Stimulated activated CD4-positive, alpha-beta T cell treated with anti-CD3 and anti-CD28 coated beads, Interleukin-2, amount 100 ng/mL, for 24 hours (primary cell): ENCODE measurements at places on chromosomes 7 and 10.

DNA sequence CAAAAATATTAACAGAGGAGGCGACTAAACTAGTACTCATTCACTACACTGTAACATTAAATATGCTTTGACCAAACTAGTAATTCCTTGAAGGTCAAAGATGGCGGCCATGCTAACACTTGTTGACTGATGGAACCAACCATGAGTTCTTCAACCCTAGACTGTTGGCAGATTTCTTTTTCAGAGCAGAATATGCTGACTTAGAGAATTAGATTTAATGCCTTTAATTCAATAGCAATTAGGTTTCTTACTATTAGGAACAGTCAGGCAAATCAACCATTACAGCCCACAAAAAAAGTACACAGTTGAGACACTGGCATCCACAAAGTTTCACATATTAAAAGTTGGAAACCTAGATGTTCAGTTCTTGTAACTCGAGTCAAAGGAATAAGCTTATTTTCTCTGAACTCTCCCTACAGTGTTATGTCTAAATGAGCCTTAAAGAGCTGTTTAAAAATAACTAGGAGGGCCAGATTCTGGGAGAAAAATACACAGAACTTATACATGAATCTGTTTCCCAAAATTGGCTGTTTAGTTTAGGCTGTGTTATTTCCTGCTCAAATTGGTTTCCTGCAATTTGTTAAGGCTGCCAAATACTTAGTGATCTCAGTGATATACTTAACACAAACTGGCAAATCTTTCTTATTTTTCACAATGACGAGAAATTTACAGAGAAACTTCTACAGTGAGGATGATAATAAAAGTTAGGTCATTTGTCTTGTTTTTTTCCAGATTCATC lies 17.6 kb downstream of the CHCHD3 start:
- no peak for DNase-seq

DNA sequence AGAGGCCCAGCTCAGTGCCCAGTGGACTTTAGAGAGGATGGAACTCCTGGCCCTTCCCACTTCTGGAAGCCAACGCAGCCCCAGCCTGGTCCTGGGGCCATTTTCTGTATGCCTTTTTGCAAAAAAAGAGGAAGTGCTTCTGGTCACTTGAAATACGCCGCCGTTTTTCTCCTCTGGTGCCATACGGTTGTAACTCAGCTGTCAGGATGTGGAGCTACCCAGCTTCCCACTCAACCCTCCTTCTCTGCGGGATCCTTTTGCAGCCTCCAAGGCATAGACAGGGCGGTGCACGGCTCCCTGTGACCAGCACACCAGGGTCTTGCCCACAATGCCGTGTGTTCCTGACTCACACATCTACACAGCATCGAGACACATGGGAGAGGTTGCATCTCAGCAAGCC lies 369.6 kb downstream of the TCERG1L start:
- no peak for DNase-seq

- DNase-seq, result no peak
Measured at GRCh38 chr10:118714366-118714765, 40.4 kb downstream of the CACUL1 start.

- no peak for DNase-seq
Measured at GRCh38 chr7:99674995-99675742, 4.6 kb downstream of the CYP3A5 start.

DNA sequence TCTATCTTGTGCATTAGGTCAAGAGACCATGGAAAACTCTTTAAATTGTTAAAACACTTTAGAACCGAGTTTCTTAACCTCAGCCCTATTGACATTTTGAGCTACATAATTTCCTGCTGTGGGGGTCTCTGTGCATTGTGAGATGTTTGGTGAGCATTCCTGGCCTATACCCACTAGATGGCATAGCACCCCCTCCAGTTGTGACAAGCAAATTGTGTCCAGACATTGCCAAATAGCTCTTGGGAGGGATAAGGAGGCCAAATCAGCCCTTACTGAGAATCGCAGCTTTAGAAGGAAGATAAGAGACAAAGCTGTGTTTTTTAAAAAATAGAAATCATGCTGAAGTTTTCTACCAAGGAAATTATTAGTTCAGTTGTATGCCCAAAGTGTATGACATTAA lies 1158.5 kb upstream of the C7orf33 start:
- no peak for DNase-seq

DNA sequence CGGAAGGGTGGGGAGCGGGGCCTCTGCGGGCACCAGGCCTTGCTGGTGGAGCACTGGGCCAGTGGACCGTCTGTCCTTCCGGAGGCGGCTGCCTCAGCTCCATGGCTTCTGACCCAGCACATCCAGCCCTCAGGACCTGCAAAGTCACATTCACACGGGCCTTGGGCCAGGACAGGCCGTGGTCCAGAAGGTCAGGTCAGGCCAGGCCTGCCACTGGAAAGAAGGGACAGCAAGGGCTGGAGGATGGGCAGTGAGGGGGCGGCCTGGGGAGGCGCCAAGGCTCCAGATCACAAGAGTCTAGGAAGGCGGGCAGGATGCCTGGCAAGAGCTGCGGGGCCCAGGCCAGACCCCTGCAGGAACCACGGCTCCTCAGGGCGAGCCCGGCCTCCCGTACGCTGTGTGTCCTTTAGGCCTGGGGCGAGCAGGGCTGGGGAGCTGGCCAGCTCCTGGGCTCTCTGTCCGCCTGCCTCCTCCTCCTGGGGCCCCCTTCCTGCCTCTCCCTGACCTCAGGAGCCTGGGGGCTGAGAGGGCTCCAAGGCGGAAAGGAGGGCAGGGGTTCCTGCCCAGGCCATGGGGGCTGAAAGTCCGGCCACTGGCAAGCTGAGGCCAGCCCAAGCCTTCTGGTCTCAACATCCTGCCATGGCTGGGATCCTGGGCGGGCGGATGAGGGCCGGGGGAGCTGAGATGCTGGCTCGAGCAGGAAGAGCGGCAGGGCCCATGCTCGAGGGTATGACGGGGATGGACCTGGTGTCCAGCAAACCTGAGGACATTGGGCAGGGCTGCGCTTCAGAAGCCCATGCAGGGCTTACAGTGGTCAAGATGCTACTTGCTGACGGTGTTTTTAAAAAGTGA lies 225.8 kb downstream of the ELFN1 start:
- no peak for DNase-seq

DNA sequence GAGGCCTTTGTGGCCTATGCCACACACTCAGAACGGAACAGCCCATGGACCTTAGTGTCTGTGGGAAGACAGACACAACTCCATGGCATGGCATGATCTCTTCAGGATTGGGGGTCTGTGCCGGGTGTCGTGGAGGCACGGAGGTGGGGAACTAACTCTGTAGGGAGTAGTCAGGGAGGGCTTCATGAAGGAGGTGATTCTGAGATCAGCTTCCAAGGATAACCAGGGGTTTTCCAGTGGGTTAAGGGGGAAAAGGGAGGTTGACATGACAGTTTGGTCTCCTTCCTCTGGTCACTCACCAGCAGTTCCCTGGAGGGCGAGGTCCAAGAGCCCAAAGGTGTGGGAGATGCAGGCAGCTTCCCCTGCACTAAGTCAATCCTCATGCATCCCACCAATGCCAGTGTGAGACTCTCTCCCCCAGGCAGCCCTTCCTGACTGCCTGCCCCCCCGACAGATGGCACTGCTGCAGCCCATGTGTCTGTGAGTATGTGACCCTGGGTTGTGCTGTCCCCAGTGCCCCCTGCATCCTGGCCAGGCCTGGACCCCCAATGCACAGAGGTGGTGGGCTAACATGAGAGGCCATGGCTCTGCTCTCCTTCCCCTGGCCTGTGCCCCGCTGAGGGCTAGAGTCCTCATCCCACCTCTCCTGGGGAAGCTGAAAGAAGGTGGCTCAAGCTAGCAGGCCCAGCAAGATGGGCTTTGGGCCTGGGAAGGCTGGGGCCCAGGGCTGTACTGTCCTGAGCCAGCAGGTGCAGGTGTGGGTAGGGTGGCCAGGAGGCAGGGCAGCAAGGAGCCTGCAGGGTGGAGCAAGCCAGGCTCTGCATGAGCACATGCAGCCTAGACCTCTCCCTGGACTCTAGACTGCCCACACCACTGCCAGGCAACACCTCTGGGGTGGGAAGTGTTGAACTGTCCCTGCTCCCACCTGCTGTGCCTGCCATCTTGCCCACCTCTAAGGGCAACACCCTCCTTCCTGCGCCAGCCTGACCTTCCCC lies 39.7 kb downstream of the RASGEF1A start:
- DNase-seq, result no peak

- DNase-seq, result no peak
Measured at GRCh38 chr10:132652936-132653590, 115.5 kb downstream of the INPP5A start.

DNA sequence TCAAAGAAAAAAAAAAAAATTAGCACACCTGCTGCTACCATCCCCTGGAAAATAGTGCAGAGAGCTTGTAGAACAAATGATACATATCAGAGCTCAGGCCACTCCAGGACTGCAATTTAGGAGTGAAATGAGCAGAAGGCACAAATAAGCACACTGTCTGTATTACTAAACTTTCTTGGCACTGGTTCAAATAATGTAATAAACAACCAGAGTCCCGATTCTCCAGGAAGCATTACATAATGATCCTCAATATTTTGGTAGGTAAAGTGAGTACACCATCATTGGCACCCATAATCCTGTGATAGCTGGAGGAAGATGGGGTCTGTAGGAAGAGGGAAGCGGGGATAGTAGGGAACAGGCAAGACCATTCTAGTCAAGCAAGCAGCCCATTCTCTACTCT lies 74.3 kb downstream of the SVOPL start:
- DNase-seq, result no peak

DNA sequence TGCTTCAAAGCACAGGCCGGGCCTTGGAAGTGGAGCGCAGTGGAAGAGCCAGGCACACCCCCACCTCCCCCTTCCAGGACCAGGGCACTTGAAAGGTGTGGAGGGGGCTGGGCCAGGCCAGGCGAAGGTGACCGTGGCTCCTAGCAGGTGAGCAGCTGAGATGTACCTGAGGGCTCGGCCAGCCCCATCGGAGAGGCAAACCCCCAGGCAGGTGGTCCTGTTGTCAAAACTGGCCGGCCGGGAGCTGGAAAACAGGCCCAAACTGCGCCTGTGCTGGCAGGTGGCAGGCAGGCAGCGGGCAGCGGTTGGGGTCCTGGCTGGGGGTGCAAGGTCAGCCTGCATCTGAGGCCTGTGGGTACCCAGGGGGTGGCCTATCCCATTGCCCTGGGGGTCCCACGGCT lies 96.4 kb upstream of the DNAAF5 start:
- DNase-seq, result no peak

DNA sequence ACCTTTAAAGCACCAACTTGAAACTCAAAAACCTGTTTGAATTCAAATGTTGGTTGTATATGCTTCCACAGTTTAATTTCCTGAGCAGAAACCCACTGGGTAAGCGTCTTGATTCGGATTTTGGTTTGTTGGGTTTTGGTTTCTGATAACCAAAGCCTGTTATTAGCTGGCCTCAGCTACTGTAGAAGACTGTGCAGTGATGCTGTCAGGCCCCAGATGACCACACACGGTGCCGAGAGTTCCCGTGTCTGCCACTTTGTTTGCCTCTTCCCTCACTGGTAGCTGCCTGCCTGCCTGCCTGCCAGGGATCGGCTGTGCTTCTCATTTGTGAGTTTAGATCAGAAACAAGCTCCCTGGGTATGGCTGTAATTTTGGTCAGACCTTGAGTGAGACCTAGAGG lies 5.6 kb downstream of the MDH2 start:
- DNase-seq, result no peak

DNA sequence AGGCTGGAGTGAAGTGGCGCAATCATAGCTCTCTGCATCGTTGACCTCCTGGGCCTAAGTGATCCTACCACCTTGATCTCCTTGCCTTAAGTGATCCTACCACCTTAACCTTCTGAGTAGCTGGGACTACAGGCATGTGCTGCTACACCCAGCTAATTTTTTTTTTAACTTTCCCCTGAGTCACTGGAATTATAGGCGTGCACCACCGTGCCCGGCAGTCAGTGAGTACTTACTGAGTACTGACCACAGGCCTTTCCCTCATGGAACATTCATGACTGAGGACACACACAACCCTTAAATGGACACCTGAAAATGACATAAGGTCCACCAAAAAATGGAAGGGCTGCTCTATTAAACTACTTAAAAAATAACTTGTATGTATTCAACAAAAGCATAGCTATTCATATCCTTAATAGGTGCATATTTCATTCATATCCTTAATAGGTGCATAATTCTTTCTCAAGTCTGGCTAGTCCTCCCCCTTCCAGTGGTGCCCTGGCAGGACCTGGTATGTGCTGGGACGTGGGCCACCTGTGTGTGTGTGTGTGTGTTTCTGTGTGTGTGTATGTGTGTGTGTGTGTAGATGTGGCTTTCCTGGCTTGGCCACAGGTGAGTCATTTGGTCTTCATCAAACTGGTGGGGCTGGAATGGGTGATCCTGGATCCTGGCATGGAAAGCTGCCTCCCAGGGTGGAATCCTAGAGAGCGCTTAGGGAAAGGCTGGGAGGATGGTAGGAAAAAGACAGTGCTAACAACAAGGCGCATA lies 3.5 kb downstream of the FAM180A start:
- DNase-seq, result no peak

DNA sequence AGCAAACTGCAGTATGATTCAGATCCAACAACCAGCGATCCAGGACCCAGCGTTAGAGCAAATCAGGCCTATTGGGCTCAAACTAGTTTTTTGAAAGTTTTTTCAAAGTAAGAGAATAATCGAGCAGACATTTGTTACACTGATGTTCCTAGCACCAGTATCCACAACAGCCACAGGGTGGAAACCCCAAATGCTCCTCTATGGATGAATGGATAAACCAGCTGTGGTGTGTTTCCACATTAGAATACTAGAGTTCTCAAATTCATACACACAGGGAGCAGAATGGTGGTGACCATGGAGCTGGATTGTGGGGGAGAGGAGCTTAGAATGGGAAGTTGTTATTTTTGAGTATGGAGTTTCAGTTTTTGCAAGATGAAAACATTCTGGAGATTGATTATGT lies 60.7 kb downstream of the PDIA4 start:
- DNase-seq, result no peak

DNA sequence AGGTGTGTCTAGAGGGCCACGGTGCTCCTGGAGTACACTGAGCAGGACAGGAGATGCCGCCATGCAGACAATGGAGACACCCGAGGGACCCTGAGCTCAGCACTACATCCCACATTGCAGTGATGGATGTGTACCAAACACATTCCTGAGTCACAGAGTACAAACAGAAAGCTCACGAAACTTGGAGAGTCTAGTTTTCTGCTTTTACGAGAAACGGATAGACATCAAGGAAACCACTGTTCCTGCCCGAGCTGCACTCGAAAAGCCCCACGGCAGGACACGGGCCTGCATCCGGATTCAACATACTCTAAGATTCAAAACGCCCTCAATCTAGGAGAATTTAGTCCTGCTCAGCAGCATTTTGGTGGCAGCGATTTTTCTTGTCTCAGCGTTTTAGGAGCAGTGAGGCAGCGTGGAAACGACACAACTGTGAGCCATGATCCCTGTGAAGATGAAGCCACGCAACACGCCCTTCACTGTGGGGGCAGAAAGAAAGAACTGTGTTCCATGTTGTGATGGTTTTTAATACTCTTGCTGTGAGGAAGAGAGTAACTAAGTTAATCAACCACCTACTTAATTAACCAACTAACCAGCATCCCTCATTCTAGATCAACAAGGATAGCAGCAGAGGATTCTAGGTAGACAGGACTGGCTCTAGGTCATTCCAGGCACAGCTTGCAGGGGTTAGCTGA lies 3.2 kb downstream of the TNS3 start:
- no peak for DNase-seq
